Mesenchymal stem cell (in vitro differentiated cells and primary cell): ENCODE measurements at places on chromosomes 6 and 20.

- DNase-seq, result no peak
Measured at GRCh38 chr6:161542346-161542980, 268.6 kb upstream of the AGPAT4 start.

DNA sequence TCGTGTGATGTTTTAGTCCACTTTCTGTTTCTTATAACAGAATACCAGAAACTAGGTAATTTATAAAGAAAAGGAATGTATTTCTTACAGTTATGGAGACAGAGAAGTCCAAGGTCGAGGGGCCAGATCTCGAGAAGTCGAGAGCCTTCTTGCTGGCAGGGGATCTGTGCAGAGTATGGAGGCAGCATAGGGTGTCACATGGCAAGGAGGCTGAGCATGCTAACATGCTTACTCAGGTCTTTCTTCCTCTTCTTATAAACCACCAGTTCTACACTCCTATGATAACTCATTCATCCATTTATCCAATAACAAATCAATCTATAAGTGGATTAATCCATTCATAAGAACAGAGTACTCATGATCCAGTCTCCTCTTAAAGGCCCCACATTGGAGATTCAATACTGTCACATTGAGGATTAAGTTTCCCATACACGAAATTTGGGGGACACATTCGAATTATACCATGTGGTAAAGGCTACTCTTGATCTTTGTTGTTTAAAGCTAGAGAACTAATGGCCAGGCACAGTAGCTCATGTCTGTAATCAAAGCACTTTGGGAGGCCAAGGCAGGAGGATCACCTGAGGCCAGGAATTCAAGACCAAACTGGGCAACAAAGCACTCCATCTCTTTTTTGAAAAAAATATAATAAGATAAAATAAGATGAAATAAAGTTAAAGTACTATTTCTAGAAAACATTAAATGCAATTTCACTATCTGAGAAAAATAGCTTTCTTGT, 2.1 kb downstream of the GOPC start:
- DNase-seq, result no peak

DNA sequence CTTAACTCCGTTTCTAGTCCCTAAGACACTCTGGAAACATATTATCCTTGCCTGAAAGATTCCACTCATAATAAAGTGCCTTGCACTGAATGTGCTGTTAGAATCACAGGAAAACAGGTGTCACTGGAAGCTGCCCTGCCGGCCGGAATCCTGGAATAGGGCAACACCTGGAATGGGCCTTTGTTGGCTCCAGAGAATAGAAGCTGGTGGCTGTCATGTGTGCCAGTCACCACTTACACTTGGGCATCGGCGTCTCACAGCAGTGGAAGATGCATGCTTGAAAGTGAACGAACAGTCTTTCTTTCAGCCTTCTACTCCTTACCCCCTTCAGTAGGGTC, 90.8 kb upstream of the AFDN start:
- no peak for DNase-seq

- peak; percentile 29 for DNase-seq
Measured at GRCh38 chr6:166757232-166758135, 130.4 kb upstream of the RPS6KA2 start.

DNA sequence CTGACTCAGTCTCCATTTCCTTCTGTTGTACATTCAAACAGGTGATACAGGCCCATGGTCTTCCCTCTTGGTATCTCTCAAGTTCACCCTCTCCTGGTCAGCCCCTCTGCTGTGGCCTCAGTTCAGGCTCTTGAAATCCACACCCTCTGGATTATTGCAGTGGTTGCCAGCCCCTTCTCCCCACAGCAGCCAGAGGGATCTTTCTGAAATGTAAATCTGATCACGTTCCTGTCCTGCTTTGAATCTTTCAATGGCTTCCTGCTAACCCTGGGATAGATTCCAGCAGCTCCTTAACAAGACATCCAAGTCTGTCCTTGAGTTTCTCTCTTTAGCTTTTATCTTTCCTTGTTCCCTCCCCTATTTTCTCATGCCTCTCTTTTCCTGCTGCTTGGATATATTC, 22.2 kb downstream of the CHMP4B start:
- no peak for DNase-seq

- no peak for DNase-seq
Measured at GRCh38 chr6:37699138-37699766, 1.6 kb upstream of the MDGA1 start.

- no peak for DNase-seq
Measured at GRCh38 chr20:55610756-55611155, 394.6 kb downstream of the CBLN4 start.

DNA sequence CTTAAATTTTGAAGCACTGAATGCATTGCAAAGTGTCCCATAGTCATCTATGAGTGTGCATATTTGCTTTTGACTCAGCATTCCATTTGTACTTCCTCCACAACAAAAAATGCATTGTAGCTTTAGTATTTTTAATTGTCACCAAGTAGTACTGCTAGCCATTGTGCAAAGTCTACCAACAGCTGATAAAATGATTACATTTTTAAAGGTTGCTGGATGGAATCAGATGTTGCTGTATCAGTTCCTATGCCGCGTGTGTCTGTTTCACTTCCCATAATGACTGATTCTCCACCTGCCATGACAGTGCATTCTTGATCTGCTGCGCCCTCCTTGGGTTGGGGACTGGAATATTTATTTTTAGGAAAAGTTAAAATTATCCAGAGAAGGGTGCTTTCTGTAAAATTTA, 41.2 kb downstream of the SLX4IP start:
- no peak for DNase-seq

- DNase-seq, result no peak
Measured at GRCh38 chr6:5208057-5208456, 52.7 kb downstream of the LYRM4 start.

- no peak for DNase-seq
Measured at GRCh38 chr6:55919716-55920308, 44.4 kb upstream of the BMP5 start.

- no peak for DNase-seq
Measured at GRCh38 chr6:28537509-28538140, 11.9 kb downstream of the GPX5 start.

GRCh38 chr6:6176586-6177228, 143.8 kb downstream of the F13A1 start:
- no peak for DNase-seq

GRCh38 chr6:108806171-108806570, 42.1 kb upstream of the ARMC2 start:
- no peak for DNase-seq

DNA sequence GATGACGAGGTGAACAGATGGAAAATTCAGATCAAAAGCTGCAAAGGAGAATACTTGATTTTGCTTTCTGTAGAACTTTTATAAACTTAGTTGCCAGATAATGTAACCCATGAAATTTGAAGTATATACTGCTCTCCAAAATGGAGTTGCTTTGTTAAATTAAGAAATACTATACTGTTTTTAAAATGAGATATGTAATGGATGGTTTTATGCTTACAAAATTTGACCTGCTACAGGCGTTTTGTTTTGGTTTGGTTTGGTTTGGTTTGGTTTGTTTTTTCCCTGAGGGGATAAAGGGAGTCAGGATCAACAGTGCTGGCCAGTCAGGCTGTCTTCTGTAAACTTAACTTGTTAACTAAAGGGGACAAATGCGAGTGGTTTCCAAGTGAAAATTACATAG, 55.6 kb upstream of the KIF25 start:
- DNase-seq, result no peak

DNA sequence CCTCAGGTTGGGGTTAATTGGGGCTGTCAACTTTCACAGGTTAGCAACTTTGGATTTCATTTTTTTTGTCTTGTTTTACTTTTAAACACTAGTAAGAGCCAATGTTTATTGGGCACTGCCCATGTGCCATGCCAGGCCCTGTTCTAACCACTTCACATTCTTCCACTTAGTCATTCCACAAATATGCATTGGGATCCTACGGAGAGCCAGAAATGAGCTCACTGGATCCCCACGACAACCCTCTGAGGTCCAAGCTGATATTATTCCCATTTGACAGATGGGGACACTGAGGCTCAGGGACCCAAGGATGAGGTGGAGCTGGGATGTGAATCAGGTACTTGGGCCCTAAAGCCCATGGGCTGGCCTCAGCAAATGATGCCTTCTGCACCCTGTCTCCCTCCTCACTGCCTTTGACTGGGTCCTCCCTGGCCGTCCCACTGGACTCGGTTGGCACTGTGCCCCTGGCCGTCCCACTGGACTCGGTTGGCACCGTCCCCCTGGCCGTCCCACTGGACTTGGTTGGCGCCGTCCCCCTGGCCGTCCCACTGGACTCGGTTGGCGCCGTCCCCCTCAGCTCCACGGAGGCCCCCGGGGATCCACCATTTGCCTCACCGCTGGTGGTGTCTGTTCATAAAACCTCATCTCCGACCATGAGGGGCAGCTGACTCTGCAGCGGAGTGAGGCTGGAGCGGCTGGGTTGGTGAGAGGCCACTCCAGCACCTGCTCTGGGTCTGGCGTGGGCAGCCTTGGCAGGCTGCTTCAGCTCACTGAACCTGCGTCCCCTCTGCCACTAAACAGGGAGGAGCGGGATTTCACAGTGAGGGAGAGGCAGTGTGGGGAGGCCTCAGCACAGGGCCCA, 4.8 kb upstream of the PMEPA1 start:
- DNase-seq, result peak; percentile 52

GRCh38 chr6:158801655-158802294, 17.4 kb downstream of the EZR start:
- DNase-seq, result no peak

- no peak for DNase-seq
Measured at GRCh38 chr20:38724626-38725147, 401 bp downstream of the SLC32A1 start.

GRCh38 chr20:55888685-55889084, 116.6 kb downstream of the CBLN4 start:
- DNase-seq, result no peak

DNA sequence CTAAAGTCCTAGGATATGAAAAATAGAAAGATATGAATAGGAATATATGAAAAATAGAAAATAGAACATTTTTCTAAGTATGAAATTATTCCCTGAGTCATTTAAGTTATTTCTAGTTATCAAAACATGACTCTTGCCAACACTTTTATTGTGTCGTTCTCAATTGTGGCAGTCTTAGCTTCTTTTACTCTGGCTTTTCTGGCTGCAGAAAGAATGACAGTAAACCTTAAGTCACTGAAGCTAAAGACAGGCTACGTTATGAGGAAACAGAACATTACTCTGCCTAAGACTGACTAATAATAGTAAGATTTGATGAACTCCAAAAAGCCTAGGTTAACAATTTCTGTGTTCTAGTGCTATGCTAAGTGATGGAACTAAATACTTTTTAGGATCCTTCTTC, 74.6 kb downstream of the AIG1 start:
- no peak for DNase-seq

DNA sequence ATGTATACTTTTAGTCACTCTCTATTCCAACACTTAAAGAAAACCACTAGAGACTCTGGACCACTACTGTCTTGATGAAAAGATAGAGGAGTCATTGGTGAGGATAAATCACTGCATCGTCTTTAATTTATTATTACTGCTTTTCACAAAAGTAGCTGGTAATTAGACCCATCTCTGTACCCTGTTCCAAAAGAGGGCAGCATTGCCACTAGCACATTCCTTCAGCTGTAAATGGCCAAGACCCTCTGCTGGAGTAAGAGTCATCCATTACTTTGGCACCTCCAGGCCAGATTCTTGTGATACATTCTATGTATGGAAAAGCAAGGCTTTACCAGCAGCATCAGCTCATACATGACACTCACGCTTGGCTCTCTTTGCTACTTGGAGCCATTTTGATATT, 49.5 kb upstream of the PREP start:
- no peak for DNase-seq

DNA sequence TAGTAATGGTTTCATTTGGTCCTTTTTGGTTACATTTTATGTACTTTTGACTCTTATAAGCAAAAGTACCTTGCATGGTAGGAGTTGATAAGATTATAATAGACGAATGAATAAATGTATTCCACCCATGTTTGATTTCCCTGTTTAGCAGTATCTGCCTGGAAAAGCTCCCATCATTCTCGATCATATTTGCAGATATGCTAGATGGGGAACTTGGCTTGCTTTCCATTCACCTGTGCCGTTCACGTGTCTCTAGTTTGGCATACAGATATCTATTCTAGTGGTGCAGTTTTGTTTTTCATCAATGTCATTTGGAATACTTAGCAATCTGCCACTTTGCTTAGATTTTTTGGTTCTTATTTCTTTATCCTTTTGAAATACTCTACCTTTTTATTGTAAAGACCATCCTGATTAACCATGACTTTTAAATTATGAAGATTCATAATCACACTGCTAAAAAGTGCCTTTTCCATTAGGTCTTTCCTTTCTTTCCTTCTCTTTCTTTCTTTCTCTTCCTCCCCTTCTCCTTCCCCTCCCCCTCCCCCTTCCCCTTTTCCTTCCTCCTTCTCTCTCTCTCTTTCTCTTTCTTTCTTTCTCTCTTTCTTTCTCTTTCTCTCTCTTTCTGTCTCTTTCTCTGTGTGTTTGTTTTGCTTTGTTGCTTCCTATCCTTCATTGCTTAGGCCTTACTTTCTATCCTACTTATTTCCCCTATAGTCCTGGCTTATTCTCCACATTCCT, 40.4 kb downstream of the ANKS1A start:
- DNase-seq, result no peak

DNA sequence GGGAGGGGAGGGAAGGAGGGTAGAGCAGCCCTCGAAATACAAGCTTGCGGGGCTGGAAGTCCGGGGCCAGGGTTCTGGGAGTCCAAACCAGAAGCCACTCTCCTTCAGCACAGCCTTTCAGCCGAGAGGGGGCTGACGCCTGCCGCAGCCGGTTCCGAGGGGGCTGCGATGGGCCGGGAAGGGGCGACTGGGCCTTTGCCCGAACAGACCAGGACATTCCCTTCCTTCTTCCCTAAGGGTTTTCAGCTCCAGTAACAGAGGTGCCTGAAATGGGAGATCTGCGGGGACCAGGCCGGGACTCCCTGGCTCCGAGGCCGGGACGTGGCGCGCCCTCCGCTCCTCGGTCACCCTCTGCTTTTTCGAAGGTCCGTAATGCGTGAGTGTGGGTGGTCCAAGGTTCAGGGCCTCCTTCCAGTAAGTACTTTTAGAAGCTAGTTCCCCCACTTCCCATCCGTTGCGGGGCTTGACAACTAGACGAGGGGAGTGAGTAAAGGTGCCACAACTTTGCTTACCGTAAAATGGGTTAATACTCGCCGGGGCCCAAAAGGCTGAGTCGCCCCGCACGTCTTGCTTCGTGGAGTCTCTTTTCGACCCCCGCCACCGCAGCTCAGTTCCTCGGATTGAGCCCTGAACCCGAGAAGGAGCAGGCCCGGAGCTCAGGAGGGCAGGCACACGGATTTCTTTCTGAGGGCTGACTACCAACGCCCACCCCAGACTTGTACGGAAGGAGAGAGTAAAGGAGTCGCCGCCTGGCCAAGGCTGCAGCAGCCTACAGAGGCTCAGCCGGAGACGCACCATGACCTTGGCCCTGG, 2.9 kb upstream of the OLIG3 start:
- no peak for DNase-seq

- DNase-seq, result no peak
Measured at GRCh38 chr6:90288404-90288803, 8.2 kb downstream of the BACH2 start.

- DNase-seq, result no peak
Measured at GRCh38 chr6:13838616-13839015, 24.3 kb upstream of the MCUR1 start.

GRCh38 chr6:119314885-119315272, 34.7 kb downstream of the MAN1A1 start:
- DNase-seq, result no peak
